ENCODE measurements at places on chromosomes 7 and 10.

GRCh38 chr7:8710124-8710523 is 276.7 kb downstream of the NXPH1 start:
- DNase-seq, result no peak

DNA sequence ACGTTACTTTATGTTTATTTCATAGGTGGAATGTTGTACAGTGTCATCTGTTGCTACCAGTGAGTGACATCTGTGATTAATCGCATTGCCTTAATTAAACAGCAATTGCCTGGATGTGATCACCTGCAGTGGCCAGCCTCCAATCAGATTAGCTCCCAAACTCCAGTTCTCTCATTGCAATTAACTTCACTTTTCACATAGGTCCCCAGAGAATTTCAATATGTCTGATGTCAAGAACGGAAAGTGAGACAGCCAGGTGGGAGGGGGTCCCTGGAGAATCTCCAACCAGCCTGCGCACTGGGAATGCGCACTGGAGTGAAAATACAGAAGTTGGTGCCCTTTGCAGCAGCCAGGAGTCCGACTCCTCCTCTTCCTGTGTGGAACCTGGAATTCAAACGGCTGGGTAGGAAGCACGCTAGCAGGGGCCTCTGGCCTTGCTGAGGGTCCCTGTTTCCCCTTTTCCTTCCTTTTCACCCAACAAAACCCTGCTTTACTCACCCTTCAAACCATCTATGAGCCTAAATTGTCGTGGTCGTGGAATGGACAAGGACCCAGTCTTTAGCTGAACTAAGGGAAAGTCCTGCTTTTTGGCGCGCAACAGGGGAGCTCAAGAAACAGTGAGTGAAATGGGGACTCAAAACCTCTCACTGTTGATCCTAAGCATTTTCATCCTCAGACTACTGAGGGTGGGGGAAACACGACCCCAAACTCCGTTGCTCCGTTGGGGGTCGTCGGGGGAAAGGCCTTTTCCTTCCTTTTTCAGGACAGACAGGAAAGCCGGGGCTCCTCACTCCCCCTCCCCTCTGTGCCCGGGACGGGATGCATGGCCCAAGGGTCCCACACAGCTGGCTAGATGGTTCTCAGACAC is 1355.5 kb upstream of the LRRTM3 start:
- no peak for DNase-seq

DNA sequence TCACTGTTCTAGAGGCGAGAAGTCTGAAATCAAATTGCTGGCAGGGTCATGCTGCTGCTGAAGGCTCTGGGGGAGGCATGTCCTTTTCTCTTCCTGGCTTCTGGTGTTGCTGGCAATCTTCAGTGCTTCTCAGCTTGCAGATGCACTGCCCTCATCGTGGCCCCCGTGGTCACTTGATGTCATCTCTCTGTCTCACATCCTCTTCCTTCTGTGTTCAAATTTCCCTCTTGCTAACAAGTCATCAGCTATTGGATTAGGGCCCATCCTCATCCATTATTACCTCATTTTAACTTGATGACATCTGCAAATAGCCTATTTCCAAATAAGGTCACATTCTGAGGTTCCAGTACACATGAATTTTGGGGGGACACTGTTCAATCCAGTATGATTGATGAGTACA is 36.6 kb upstream of the SRGN start:
- DNase-seq, result no peak

DNA sequence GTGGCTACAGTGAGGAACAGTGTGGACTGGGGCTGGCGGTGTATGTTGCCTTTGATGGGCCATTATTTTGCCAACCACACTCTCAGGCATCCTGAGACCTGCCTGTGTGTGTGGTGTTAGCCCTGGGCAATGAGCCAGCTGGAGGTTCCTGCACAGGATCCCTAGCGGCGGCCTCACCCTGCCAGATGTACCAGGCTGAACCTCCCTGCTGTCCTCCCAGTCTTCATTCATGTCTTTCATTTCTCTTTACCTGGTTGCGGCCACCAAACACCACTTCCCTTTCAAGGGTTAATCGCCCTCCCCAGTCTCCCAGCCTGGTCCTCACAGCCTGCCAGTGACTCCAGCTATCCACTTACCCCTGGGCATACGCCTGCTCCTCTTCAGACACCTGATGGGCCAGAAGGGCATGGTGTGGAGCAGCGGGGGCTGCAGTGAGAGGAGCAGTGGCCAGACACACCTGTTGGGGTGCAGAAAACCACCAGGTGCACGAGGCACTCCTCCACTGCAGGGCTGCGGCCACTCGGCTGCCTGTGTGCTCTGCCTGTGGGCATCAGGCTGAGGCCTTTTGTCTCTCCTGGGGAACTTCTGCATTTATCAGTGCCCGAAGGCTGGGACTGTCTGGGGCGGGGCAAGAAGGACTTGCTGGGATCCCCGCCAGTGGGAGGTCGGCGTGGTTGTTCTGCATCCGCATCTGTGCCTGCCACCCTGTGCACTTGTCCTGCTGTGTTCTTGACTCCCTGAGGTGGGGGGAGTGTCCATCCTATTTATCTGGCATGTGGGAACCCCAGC is 111.6 kb downstream of the ARHGAP22 start:
- DNase-seq, result no peak

DNA sequence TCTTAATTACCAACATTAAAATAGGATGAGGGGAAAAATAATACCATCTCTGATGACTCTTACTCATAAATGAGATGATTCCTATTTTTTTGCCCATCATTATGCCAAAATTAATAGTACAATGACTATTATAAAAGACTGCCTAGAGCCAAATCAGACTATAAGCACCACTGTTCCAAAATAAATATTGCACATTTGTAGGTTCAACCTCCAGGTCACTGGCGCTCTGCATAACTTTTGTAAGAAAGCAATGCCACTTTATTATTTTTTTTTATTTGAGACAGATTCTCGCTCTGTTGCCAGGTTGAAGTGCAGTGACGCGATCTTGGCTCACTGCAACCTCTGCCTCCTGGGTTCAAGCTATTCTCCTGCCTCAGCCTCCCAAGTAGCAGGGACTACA is 142.5 kb upstream of the SP8 start:
- DNase-seq, result no peak

DNA sequence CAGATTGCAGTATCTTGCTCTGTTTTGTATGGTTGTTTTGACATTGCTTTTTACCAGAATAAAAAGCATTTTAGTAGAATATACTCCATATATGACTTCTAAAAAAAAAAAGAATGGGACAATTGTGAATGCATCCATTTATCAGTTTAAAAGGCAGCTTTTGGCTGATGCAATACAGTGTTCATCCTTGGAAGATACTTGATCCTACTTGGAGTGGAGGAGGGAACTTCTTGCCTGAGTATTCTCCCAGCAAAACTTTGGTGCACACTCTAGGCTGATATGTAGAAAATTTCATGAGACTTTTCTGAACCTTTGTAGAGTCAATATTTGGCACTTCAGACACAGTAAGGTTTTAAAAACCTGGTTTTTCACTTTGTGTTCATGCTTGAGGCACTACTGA is 40.2 kb downstream of the WDR11 start:
- no peak for DNase-seq

- DNase-seq, result no peak
Measured at GRCh38 chr7:133742709-133743538, 384.2 kb upstream of the LRGUK start.

DNA sequence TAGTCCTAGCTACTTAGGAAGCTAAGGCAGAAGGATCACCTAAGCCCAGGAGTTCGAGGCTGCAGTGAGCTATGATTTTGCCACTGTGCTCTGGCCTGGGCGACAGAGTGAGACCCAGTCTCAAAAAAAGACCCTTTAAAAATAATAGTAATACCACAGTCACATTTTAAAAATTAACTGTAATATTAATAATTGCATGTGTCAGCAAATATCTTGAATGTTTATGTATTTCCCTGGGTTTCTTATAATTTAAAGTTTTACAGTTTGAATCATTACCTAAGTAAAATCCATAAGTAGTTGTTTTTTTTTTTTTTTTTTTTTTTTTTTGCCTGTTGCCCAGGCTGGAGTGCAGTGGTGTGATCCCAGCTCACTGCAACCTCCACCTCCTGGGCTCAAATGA is 69.2 kb downstream of the LYZL2 start:
- DNase-seq, result no peak

GRCh38 chr7:69966766-69967591 is 368.7 kb downstream of the AUTS2 start:
- no peak for DNase-seq

DNA sequence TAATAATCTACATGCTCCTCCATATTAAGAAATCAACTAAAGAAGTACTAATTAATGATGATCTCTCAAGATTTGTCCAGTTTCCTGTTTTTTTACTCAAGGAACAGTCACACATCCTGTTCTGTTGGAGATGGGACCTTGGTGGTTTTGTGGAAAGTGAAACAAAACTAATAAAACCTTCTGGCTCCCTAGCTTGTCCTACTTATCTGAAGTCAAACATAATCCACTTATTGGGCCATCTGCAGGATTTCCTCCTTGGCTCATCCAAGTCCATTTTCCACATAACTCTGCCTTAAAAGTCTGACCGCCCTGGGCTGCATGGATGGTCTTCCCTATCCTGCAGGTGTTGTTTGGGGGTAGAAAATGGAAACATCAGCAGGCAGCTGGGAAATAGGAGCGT is 39.4 kb upstream of the TARP start:
- no peak for DNase-seq

DNA sequence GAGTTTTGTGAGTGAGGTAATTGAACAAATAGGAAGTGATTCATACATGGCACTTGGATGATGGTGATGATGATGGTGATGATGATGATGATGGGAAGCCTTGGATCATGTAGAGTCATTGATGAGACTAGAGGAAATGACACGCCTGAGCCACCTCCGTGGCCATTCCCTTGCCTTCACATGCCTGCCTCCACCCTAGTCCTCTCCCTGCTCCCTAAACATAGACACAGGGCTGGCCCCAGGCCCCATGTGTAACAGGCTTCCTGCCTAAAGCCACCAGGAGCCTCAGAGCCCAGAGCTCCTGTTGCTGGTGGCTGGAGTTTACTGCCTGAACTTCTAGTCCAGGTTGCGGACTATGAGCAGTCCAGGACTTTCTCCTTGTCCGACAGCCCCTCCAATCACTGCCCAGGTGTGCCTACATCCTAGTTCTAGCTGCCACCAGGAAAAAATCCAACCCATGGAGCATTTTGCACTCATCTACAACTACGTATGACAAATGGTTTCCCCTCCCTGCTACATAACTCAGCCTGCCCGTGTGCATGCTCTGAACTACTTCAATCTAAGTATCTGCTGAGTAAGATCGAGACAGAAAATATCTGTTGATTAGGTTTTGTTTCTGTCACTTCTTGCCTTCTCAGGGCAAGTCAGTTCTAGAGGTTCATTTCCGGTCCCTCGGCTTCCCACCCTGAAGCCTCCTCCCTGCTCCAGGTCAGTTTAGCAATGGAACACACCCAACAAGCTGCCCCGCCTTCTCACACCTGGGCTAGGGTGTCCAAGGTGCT is 35.5 kb upstream of the KDM7A start:
- no peak for DNase-seq

- no peak for DNase-seq
Measured at GRCh38 chr7:157540020-157540419, 203.2 kb downstream of the DNAJB6 start.

- DNase-seq, result peak; percentile 47
Measured at GRCh38 chr7:107180378-107180777, 11.6 kb downstream of the HBP1 start.
